ENCODE measurements at places on chromosomes 7 and 10. TPM values are rescaled to one million over a fixed set of nuclear protein-coding genes. Genes with fewer than 3 reads are reported as not detected.

The ANXA8 gene
- not detected for total RNA-seq

The OR2A1 gene
- 0.17 TPM for total RNA-seq

The ADCK2 gene
- total RNA-seq, result 22.4 TPM

The NXPH1 gene
- total RNA-seq, result not detected

The MAGI2 gene
- 22.3 TPM for total RNA-seq

The ASZ1 gene
- total RNA-seq, result not detected

The CCNY gene
- total RNA-seq, result 53.5 TPM

The MYPN gene
- total RNA-seq, result 0.83 TPM

The ZNF138 gene
- total RNA-seq, result 10.0 TPM

The TAC1 gene
- total RNA-seq, result 2.3 TPM

GRCh38 chr7:40701836-40702551, 567.2 kb downstream of the SUGCT start:
- no peak for DNase-seq

- no peak for DNase-seq
Observed at GRCh38 chr7:35846816-35847412, 46.1 kb downstream of the SEPTIN7 start.

DNA sequence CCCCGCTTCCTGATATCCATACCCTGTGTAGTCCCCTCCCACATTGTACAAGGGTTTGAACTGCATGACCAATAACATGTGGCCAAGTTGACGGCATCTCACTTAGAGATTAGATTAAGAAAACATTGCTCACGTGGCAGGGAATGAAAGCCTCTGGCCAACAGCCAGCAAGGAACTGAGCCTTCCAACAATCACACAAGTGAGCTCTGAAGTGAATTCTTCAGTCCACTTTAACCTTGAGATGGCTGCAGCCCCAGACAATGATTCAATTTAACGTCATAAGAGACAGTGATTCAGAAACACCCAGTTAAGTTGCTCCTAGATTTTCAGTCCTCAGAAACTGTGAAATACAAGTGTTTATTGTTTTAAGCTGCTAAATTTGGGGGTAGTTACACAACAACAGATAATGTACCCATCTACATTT, 165.9 kb upstream of the PLXNA4 start:
- no peak for DNase-seq

- DNase-seq, result no peak
Observed at GRCh38 chr7:27164045-27164366, 1.3 kb downstream of the HOXA9 start.

- no peak for DNase-seq
Observed at GRCh38 chr7:77484785-77485184, 52.3 kb upstream of the PTPN12 start.

- no peak for DNase-seq
Observed at GRCh38 chr10:122021379-122021778, 32.4 kb downstream of the TACC2 start.

GRCh38 chr10:62467527-62467926, 93.4 kb downstream of the ZNF365 start:
- no peak for DNase-seq

DNA sequence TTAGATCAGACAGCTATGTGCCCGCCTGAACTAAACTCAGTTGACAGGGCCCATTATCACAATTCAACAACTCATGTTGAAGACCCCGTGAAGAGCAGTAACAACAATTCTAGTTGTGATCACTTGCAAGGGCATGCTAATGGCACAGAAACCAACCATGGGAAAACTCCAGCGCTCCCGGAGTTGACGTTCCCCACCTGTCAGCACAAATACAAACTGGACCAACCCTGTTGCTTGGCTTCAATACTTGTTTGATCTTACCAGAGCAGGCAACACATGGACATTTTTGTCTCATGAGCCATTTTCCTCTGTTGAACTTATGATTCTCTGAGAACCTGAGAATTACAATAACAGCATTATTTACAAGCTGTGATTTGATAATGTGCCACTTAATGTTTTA, 119.0 kb upstream of the LANCL2 start:
- peak; percentile 50 for DNase-seq

- no peak for DNase-seq
Observed at GRCh38 chr10:35789996-35790395, 147.9 kb upstream of the FZD8 start.

GRCh38 chr7:132177708-132178401, 398.4 kb downstream of the PLXNA4 start:
- DNase-seq, result no peak

- no peak for DNase-seq
Observed at GRCh38 chr7:130734815-130735716, 1.1 kb upstream of the KLF14 start.

GRCh38 chr10:17031637-17032635, 97.7 kb downstream of the CUBN start:
- peak; percentile 66 for DNase-seq

DNA sequence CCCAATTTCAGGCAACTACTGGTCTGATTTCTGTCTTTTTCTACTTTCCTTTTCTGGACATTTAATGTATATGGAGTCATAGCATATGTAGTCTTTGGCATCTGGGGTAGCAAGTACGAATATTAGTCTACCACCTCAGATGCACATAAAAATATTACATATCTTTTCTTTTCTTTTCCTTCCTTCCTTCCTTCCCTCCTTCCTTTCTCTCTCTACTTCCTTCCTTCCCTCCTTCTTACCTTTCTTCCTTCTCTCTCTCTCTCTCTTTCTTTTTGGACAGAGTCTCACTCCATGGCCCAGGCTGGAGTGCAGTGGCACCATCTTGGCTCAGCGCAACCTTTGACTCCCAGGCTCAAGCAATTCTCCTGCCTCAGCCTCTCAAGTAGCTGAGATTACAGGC, 4.0 kb upstream of the OPTN start:
- no peak for DNase-seq

- no peak for DNase-seq
Observed at GRCh38 chr7:90274161-90274560, 29.2 kb downstream of the CFAP69 start.

- DNase-seq, result no peak
Observed at GRCh38 chr7:104972500-104972899, 41.5 kb upstream of the KMT2E start.

GRCh38 chr10:126373147-126373546, 15.1 kb downstream of the ADAM12 start:
- DNase-seq, result no peak
